GM18507 (cell line): ENCODE measurements at places on chromosomes 6 and 20.

DNA sequence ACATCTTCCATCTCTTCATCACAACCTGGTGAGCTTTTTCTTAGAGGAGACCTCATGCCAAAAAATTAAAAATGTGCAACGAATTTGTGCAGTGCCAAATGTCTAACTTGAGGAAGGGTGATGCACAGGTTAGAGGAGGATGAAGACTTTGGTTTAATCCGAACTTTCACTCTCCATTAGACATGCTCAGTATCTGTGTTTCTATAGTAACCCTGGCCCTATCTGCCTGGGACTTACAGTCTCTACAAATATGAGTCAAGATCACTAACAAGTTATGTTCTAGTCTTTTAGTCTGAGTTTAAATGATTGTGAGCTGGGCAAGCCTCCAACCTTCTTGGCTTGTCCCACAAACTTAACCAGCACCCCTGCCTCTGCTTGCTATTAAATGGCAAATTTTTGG lies 377.0 kb downstream of the BMP2 start:
- no peak for DNase-seq

DNA sequence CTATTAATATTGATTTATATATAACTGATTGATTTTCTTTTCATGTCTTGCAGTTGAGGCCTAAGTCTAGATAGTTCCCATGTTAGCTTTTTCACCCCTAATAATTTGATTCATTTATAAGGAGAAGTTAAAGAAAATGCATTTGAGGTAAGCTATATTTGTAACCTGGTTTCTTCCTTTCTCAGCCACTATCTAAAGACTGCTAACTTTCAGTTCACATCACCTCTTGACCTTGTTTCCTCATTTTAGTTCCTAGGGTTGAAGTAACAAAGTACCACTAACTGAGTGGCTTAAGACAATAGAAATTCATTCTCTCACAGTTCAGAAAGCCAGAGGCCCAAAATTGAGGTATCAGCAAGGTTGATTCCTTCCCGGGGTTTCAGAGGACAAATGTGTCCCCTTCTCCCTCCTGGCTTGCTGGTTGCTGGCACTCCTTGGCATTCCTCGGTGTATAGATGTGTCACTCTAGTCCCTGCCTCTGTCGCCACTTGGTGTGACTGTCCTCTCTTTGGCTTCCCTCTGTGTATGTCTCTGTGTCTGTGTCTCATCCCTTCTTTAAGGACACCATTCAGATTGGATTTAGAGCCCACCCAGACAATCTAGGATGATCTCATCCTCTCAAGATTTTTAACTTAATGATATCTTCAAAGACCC lies 55.9 kb upstream of the C20orf144 start:
- DNase-seq = no peak

GRCh38 chr20:45378191-45378590 lies at the start of gene TP53TG5:
Gene TP53TG5 (minus strand): TSS chr20:45378325. CDS start chr20:45378236, 89 bp downstream.
- no peak for DNase-seq

DNA sequence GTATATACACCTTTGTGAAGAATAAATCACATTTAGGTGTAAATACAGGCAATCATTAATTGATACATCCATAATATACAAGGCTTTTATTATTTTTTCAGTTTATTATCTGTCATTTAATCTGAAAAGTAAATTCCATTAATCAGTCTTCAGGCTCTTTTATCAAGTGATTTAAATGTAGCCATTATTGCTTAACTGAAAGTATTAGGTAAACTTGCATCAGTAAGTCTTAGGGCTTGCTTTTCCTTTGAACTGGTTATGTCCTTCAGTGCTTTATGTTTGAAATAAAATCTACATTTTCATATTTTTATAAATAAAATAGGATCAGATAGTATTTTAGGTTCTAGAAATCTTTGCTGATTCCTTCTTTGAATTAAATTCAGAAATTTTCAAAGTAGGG lies 4.1 kb downstream of the TPBG start:
- DNase-seq = no peak

- no peak for DNase-seq
These were observed 80.2 kb downstream of the GMPR start for GRCh38 chr6:16318538-16318937.

- DNase-seq = no peak
These were observed 164.2 kb upstream of the TCF21 start for GRCh38 chr6:133724726-133725125.
